ENCODE measurements at places on chromosomes 2 and 18. TPM values are rescaled to one million over a fixed set of nuclear protein-coding genes. Genes with fewer than 3 reads are reported as not detected.

The SIX3 gene
- total RNA-seq: not detected

The SLC19A3 gene
- 0.86 TPM for total RNA-seq

The ASB18 gene
- total RNA-seq: not detected

The SLC8A1 gene
- total RNA-seq: 7.0 TPM

The ALLC gene
- not detected for total RNA-seq

The TMEM150A gene
- total RNA-seq: 7.5 TPM

The TM4SF20 gene
- total RNA-seq: not detected

The C2orf78 gene
- total RNA-seq: not detected

The EPHA4 gene
- 35.8 TPM for total RNA-seq

The DTYMK gene
- total RNA-seq: 64.4 TPM

The TMEM37 gene
- 2.4 TPM for total RNA-seq

The CCBE1 gene
- total RNA-seq: 1.0 TPM

The SFTPB gene
- not detected for total RNA-seq

The MEP1B gene
- total RNA-seq: not detected

The HOXD13 gene
- total RNA-seq: not detected

The ALKAL2 gene
- total RNA-seq: not detected

The EGR4 gene
- not detected for total RNA-seq

The DHX57 gene
- 30.2 TPM for total RNA-seq

The MYO3B gene
- total RNA-seq: under 0.01 TPM

The CTIF gene
- 19.4 TPM for total RNA-seq

The UGT1A1 gene
- not detected for total RNA-seq

The FAM124B gene
- total RNA-seq: 125 TPM

The CD8B gene
- total RNA-seq: not detected

The SLC40A1 gene
- 34.2 TPM for total RNA-seq

The ADGRF3 gene
- total RNA-seq: 0.14 TPM

The MYO7B gene
- total RNA-seq: 0.14 TPM

The MOB1A gene
- 158 TPM for total RNA-seq

The CNRIP1 gene
- 67.6 TPM for total RNA-seq

The UGT1A6 gene
- total RNA-seq: not detected

The TNFAIP6 gene
- total RNA-seq: not detected

The PKDCC gene
- total RNA-seq: 1.1 TPM

The REEP1 gene
- total RNA-seq: 0.29 TPM

The OBSL1 gene
- 17.1 TPM for total RNA-seq

The SMYD1 gene
- not detected for total RNA-seq

The GKN2 gene
- not detected for total RNA-seq

The LRP1B gene
- total RNA-seq: 0.07 TPM

The DUSP2 gene
- total RNA-seq: 0.93 TPM

The ACTG2 gene
- total RNA-seq: not detected

The INHBB gene
- 0.79 TPM for total RNA-seq

The MROH2A gene
- total RNA-seq: not detected

The CPO gene
- total RNA-seq: not detected

The APLF gene
- 4.5 TPM for total RNA-seq

The TMEM178A gene
- 0.80 TPM for total RNA-seq

The ANKRD29 gene
- total RNA-seq: 0.27 TPM

The FOXI3 gene
- total RNA-seq: not detected

The FLACC1 gene
- 2.3 TPM for total RNA-seq

The TWIST2 gene
- total RNA-seq: 4.5 TPM

The HNMT gene
- 15.7 TPM for total RNA-seq

The HOXD3 gene
- total RNA-seq: 11.2 TPM

The CNTNAP5 gene
- not detected for total RNA-seq
